ENCODE measurements at places on chromosomes 6 and 20.

- no peak for DNase-seq
Observed at GRCh38 chr6:46994933-46995332, 47.2 kb downstream of the ADGRF1 start.

DNA sequence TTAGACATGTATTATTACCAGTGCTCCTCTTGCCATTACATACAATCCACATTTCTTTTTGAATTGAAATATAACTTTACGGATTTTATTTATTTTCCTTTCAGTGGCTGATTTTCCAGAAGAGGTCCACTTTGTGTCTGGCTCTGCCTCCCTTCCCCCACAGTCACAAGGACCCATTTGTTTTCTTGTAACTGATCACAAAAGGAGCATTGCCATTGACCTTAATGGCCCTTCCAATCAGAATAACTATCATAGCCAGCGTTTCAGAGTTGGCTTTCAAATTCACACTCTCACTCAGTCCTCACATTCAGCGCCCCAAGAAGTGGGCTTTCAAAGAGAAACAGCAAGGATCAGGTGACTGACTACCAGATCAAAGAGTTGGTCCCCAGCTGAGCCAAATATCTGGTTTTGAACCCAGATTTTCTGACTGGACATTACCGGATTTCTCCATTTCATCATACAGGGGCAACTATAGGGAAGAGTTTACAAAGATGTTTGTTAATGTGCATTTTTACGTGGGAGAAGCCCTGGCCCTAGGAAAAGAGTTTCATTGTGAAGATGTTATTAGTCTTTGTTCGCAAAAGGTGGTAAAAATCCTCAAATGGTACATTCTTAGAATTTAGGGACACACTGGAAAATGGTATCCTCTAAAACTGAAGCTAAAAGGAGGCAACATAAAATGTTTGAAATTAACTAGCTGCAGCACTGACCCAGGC is 2.0 kb upstream of the SLC22A23 start:
- DNase-seq: no peak

GRCh38 chr6:35061102-35061615 is 80.0 kb downstream of the TCP11 start:
- no peak for DNase-seq

GRCh38 chr20:6663104-6663503 is 104.4 kb upstream of the BMP2 start:
- no peak for DNase-seq

DNA sequence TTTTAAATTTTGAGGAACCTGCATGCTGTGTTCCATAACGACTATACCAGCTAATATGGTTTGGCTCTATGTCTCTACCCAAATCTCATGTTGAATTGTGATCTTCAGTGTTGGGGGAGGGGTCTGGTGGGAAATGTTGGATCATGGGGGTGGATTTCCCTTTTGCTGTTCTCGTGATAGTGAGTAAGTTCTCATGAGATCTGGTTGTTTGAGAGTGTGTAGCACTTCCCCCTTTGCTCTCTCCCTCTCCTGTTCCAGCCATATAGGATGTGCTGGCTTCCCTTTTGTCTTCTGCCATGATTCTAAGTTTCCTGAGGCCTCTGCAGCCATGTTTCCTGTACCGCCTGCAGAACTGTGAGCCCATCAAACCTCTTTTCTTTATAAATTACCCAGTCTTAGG is 61.8 kb upstream of the NEDD9 start:
- DNase-seq: no peak

- no peak for DNase-seq
Observed at GRCh38 chr6:56346958-56347357, 99.6 kb upstream of the COL21A1 start.

- DNase-seq: no peak
Observed at GRCh38 chr20:43322851-43323250, 133.1 kb upstream of the PTPRT start.

- no peak for DNase-seq
Observed at GRCh38 chr6:73798592-73798991, 102.6 kb downstream of the CD109 start.

GRCh38 chr20:49400904-49401303 is 81.6 kb downstream of the KCNB1 start:
- no peak for DNase-seq

GRCh38 chr6:7207720-7208119 is 100.0 kb downstream of the RREB1 start:
- DNase-seq: no peak

- DNase-seq: no peak
Observed at GRCh38 chr6:124066946-124067552, 263.4 kb downstream of the NKAIN2 start.

- DNase-seq: no peak
Observed at GRCh38 chr6:79536585-79536953, 661 bp downstream of the LCA5 start.

DNA sequence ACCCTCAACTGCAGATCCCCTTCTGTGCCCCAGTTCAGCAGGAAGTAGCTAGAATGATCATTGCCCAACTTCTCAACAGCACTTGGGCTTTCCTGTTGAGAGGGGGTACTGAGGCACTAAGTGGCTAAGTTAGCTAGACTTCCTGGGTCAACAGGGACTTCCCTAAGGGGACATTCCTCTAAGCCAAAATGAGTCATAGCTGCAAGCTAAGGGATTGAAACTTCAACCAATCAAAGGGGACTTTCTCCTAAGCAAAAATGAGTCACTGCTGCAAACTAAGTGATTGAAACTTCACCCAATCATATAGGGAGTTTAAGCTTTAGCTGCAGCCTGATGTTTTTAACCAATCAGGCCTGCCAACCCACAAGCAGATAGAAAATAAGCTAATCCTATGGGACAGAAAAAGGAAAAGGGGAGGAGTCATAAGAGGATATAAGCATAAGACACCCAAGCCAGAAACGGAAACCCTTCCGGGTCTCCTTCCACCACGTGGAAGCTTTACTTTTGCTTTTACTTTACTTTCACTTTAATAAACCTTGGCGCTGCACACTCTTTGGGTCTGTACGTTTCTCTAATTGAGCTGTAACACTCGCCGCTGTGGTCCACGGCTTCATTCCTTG is 659.0 kb upstream of the HS3ST5 start:
- no peak for DNase-seq

- no peak for DNase-seq
Observed at GRCh38 chr6:41583565-41583964, 37.4 kb downstream of the FOXP4 start.

GRCh38 chr6:156795825-156796224 is 18.6 kb downstream of the ARID1B start:
- DNase-seq: no peak
